Natural killer cell treated with Interleukin-12 subunit alpha and Interleukin-12 subunit beta and Interleukin-15 and Interleukin-18, amount 100 ng/mL, for 72 hours (primary cell): ENCODE measurements at places on chromosomes 11 and 22. TPM values are rescaled to one million over a fixed set of nuclear protein-coding genes. Genes with fewer than 3 reads are reported as not detected.

- DNase-seq = no peak
Measured at GRCh38 chr22:38707346-38707745, 1.6 kb downstream of the GTPBP1 start.

DNA sequence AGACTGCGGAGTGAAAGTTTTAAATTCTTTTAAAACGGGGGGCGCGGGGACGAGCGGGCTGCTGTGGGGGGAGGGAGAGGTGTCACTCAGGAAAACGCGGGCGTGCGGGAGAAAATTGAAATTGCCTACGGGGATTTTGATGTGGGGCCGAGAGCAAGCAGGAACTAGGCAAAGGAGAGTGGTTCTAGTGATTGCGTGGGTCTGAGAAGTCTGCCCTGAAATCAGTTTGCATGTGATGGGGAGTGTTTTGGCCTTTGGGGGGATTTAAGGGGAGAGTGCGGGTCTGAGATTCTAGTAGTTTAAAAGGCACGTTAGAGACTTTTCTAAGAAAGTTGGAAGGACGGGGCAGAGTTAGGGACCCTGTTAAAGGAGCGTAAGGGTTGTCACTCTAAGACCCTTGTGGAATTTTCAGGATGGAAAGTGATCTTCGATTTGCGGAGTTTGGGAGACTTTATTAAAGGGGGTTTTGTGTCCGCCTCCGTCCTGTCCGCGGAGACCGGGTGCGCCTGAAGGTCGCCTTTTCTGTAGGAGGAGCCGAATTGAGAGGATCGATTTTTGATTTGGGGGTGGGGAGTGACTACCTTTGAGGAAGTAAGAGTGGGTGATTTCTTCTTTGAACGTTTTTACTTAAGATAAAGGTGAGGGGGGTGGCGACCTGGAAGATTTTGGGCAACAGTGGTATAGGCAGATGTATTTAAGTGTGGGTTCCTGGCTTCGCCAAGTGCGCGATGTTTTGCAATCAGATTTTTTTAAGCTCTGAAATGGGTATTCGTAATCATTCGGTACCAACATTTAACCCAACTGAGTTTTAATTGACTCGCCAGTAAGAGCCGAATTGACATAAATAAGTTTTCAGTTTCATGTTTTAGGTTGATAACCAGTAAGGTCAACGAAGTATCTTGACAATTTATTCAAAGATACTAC, 1.1 kb downstream of the EED start:
- DNase-seq = no peak

- DNase-seq = no peak
Measured at GRCh38 chr11:103668859-103669258, 367.6 kb upstream of the DDI1 start.

GRCh38 chr22:48844056-48844675, 983.5 kb downstream of the BRD1 start:
- no peak for DNase-seq

GRCh38 chr22:43308836-43309235, 34.3 kb downstream of the SCUBE1 start:
- no peak for DNase-seq

- DNase-seq = no peak
Measured at GRCh38 chr11:123510579-123510905, 80.5 kb downstream of the GRAMD1B start.

DNA sequence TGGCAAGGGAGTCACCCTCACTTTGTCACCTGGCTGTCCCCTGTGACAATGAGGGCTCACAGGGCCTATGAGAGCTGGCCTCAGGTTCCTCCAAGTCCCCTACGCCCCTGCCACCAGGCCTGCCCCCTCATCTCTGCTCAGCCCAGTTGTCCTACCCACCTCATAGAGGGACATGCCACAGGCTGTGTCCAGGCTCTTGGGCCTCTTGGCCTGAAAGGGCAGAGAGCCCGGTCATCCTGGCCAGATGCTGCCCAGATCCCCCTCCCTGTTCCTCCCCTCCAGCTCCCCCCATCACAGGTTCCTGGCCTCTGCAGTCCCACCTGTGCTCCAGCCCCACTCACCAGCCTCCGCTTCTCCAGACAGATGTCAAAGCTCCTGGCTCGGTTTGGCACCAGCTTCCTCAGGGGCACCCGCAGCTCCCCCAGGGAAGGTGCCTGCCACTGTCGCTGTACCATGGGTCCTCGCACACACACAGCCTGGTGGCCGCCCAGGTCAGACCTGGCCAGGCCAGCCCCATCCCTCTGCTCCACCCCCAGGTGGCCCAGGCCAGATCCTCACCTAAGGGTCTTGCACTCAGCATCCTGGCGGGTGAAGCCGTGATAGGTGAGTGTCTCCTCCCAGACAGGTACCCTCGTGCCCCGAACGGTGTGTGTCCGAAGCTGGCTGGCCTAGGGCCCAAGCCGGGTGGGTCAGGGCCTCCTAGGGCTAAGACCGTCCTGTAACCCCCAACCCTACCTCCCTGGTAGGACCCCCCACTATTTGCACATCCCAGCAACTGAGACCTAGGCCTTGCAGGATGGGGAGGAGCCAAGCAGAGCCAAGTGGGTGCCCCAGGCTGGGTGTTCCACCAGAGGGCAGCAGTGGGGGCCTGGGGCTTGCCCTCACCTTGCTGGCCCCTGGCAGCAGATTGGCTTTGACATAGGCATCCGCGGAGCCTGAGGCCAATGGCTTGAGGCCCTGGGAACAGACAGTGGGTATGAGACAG, 8.3 kb downstream of the NDUFV1 start:
- peak; percentile 73 for DNase-seq

DNA sequence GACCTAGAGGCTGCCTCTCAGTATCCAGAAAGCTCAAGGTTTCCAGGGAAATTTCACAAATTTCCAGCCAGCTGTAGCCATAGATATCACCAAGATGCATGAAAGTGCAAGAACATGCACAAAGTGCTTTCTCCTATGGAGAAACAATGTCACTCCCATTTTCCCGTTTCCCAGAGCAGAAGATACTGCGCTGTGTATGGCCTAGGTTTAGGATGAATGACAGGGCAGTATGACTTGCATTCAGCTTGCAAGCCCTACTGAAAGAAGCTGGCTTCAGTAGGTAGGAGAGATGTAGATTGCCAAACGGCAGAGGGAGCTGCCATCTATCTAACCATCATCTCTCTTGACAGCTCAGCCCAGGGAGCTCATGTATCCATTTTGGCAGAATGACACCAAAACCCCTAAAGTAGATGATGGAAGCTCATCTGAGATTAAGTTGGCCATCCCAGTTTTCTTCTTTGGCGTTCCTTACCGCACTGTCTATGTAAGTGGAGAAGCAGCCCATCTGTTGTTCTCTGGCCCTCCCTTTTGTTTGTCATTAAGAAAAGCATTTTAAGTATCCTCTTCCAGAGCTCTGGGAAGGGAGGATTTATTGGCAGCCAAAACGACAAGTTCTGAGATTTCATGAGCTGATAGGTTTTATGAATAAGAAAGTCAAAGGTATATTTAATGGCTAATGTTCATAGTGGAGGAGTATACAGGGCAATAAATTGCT, 4.6 kb downstream of the TECTA start:
- DNase-seq = no peak

- no peak for DNase-seq
Measured at GRCh38 chr22:29150701-29151100, 55.0 kb upstream of the EMID1 start.

DNA sequence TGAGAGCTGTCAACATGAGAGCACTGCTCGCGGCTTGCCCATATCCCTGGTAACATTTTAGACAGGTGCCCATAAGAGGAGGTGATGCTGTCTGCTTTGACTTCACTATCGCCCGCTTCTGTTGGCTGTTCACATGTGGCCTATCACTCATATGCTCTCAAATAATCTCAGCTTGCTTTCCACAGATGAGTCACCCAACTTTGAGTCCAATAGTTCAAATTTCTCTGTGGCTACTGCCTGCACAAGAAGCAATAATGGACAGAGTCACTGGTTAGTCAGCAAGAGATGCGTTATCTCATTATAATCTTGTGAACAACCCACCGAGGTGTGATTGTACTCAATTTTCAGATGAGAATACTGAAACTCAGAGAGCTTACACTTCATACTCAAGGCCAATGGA, 1714.1 kb downstream of the LRRC4C start:
- no peak for DNase-seq

The ACR gene
- not detected for total RNA-seq

The PGGHG gene
- 24.9 TPM for total RNA-seq

The UBQLN3 gene
- total RNA-seq = not detected
